ENCODE measurements at places on chromosomes 1 and 21.

- no peak for DNase-seq
Measured at GRCh38 chr1:4689941-4690635, 35.7 kb downstream of the AJAP1 start.

- DNase-seq = no peak
Measured at GRCh38 chr1:214957330-214958137, 125.0 kb upstream of the KCNK2 start.

DNA sequence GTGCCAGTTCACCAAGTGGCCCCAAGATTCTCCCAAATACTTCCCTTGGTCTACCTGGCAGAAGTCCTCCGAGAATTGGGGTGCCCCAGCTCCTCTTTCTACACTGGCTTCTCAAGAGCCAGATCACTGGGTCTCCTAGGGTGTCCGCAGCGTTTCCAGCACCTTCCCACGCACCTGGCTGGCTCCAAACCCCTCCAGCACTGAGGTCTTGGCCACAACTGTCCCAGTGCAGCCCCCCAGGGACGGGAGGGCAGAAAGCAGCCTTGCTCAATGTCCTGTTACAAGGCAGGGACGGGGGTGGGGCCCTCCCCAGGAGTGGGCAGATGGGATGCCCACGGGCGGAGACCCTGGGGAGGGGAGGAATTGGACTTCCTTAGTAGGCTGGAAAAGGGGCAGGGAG, 1.1 kb downstream of the ECE1 start:
- no peak for DNase-seq

DNA sequence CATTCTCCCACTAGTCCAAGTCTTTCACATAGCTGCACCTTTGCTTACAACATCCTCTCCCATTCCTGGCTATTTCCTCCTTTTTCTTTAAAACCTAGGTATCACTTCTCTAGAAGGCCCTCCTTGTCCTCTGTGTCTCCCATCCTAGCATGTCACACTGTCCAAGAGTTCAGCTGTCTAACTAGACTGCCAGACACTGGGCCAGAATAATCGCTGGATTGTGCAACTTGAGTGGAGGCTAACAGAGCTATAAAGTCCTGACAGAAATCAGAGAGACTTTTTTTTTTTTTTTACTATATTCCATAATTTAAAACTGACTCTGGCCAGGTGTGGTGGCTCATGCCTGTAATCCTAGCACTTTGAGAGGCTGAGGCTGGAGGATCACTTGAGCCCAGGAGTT, 4.2 kb upstream of the ANGPTL7 start:
- DNase-seq = no peak

DNA sequence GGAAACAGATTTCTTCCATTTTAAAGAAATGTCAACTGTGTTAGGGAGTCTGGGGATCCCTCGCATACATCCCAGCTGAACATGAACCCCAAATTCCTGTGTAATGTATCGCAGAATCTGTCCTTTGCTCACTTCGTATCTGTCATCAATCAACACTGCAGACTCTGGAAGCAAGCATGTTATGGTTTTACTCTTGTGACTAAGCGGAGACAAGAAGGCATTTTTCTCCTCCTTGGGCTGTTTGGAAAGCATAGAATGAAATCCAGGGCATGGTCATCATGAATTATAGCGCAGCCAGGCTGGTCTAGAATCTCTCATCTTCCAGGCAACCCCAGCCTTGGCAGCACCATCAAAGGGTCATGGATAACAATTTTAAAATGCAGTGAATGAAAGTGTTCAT, 290.2 kb downstream of the KIF26B start:
- no peak for DNase-seq

- DNase-seq = no peak
Measured at GRCh38 chr21:45370575-45370974, 34.4 kb upstream of the COL18A1 start.

DNA sequence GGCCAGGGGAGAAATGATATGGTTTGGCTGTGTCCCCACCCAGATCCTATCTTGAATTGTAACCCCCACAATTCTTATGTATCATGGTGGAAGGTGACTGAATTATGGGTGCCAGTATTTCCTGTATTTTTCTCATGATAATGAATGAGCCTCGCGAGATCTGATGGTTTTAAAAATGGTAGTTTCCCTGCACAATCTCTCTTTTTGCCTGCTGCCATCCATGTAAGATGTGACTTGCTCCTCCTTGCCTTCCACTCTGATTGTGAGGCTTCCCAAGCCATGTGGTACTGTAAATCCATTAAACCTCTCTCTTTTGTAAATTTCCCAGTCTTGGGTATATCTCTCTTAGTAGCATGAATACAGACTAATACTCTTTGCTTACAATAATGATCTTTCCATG, 1453.9 kb upstream of the B3GALT2 start:
- no peak for DNase-seq

- no peak for DNase-seq
Measured at GRCh38 chr1:91752324-91752723, 133.6 kb downstream of the TGFBR3 start.

- no peak for DNase-seq
Measured at GRCh38 chr1:41672173-41672572, 187.7 kb upstream of the EDN2 start.

GRCh38 chr1:222865718-222866117, 50.9 kb downstream of the DISP1 start:
- DNase-seq = no peak

GRCh38 chr1:37362594-37363385, 111.6 kb upstream of the ZC3H12A start:
- no peak for DNase-seq

- no peak for DNase-seq
Measured at GRCh38 chr1:96987186-96987703, 265.7 kb downstream of the PTBP2 start.

DNA sequence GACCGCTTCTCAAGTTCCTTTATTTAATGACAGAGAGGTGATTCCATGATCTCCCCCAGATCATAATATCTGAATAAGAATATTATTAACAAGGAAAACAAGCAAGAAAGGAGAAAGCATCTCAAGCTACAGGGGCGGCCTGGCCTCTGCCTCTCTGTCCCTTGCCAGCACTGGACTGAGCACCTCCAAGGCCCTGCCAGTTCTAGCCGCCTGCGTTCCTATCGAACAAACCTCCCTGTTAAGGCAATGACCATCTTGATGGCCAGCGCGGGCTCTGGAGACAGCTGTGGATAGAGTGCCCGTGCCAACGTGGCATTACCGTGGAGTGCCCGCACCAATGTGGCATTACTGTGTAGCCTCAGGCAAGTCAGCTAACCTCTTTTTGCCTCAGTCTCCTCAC, 84.8 kb downstream of the NPHP4 start:
- no peak for DNase-seq

GRCh38 chr21:36628106-36628505, 70.8 kb upstream of the SIM2 start:
- no peak for DNase-seq

DNA sequence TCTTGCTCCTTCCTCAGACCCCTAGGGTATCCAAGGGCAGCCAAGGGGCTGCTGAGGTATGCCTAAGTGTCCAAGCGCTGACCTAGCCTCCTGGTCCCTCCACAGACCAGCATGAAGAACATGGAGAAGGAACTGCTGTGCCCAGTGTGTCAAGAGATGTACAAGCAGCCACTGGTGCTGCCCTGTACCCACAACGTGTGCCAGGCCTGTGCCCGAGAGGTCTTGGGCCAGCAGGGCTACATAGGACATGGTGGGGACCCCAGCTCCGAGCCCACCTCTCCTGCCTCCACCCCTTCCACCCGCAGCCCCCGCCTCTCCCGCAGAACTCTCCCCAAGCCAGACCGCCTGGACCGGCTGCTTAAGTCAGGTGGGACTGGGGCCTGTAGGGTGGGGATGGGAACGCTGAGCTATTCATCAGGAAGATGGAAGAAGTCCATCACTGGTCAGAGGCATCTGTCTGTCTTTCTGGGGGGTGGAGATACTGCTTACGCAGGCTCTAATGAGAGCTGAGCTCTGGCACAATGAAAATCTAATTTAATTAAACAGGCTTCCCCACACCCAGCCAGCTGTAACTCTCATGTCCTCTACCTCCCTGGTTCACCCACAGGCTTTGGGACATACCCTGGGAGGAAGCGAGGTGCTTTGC, 1.8 kb downstream of the TRIM46 start:
- DNase-seq = no peak

GRCh38 chr1:85360730-85361493, 84.5 kb upstream of the BCL10 start:
- no peak for DNase-seq

DNA sequence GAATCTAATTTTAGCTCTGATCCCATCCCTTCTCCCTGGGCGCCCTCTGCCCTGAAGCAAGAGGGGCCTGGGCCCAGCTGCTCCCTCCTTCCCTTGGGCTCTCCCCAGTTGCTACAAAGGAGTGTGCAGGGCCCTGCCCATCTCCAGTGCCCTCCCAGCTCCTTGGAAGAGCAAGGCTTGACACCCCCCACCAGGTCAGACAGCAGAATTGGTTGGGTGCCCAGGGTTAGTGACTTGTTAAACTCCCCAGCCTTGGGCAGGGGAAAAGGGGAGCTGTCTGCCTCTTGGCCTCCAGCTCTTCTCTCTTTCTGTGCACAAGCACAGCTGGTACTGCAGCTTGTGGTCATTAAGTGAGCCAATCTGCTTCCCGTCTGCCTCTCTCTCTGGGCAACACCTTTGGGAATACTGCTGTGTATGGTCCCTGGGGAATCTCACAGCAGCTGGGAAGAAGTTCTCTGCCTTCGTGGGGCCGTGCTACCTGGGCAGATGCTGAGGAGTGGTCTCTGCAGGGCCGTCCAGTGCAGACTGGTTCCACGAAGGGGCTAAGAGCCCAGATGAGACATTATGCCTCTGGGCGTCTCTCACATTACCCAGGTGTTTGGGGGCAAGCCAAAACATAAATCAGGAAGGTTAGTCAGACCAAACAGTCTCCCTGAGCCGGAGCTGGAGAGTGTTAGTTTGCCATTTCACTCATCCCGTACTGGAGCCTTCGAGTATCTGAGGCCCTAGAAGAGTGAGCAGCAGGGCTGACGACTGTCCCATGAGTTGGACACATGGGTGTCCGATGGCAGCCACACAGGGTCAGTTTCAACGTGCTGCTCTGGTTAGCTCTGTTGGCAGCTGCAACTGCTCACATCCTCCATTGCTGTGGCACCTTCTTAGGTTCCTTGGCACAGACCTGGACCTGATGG, 37.3 kb downstream of the TMEM53 start:
- no peak for DNase-seq

- no peak for DNase-seq
Measured at GRCh38 chr1:155205969-155206593, 1.6 kb downstream of the THBS3 start.
